ENCODE measurements at places on chromosomes 4 and X.

- DNase-seq, result peak; percentile 18
These were observed 513.5 kb upstream of the NR3C2 start for GRCh38 chr4:148955564-148956297.

DNA sequence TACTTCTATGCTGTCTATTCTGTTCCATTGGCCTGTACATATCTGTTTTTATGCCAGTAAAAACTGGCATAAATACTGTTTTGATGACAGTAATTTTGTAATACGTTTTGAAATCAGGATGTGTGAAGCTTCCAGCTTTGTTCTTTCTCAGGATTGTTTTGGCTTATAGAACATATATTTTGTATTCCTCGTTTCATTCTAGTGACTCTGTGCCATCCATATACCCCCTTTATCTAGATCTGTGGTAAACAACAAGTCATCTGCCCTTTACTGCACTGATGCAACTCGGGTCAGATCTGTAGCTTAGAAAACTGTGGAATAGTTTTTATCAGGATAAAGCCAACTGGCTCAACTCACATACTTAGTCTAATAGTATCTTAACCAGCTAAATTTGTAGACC is 233.7 kb downstream of the PRDM5 start:
- no peak for DNase-seq

DNA sequence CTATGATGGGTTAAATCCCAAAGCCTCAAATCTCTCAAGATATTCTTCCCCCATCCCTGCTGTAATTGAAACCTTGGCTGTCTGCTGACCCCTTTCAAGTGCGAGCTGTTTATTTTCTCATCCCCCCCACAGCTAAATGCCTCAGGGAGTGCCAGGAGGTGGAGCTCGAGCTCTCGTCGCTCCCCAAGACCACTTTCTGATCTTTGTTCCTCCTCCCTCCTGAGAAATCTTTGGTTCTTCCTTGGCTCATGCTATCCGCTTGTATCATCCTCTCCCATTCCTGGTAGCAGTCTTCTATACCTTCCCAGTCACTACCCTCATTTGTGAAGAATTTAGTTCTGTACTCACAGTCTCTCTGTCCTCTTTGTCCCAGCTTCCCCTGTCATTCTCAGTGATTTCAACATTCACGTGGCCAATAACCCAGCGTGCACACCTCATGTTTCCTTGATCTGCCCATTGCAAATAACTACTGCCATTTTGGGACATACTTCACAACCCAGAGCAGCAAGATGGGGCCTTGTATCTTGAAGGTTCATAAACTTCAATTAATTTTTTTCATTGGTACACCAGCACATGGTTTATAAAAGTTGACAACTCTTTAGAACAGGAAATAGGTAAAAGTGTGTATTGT is 9.2 kb upstream of the SLC25A43 start:
- no peak for DNase-seq

GRCh38 chrX:72685018-72685417 is 29.1 kb downstream of the PHKA1 start:
- DNase-seq, result no peak

DNA sequence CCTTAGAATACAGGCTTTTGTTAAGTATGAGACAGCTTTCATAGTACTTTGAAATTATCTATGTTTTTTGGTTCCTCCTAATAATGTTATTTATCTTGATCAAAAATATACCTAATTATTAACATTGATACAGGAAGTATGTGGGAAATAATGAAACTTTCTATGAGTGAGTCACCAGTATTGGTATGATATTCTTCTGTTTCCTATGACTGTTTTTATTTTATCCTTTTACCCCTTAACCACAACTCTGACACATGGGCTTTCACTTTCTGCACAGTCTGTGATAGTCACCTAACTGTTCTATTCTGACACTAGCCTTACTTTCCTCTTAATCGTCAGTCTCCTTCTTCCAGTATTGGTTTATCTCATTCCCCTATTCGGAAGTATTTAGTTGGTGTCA is 4.7 kb downstream of the THAP9 start:
- peak; percentile 76 for DNase-seq

DNA sequence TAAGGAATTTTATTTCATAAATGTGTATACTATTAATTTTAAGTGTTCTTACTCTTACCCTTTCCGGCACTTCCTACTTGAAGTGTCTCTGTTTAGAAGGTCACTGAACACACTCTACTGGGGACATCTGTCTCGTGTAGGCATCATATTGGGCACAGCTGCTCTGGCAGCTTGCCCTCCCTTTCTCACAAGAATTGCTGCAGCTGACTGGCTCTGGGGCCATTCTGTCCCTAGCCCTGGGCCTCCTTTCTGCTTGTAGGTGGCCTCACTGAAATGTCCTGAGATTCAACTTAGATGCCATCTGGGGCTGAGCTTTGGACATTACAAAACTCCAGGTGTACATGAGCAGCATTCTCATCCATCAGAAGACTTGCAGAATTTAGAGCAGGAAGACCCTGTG is 49.6 kb downstream of the SMAD1 start:
- DNase-seq, result peak; percentile 52

- DNase-seq, result peak; percentile 21
These were observed 243.9 kb upstream of the FAT4 start for GRCh38 chr4:125070861-125071260.

DNA sequence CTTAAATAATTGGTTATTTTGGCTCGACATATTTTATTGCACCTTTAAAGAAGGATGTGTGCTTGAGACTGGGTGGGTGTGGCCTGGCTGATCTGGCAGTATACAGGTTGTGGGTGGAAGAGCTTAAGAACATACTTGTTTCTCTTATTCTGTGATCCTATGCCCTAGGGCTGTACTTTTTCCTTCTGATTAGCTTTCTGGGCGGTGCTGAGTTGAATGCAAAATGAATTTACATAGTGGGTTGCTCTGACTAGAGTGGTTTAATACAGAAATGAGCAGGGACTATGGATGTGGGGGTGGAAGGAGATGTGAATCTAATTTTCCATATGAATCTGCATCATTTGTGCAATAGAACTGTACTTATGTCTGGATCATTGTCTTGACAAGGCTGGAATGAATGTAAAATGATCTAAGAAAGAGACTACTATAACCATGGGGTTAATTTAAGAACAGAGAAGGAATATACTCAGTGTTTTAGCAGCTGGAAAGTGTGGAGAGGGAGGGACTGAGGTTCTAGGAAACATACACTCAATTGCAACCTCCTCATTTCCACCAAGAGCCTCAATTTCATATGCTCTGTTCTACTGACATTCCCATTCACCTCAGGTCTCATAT is 73.7 kb downstream of the RLIM start:
- no peak for DNase-seq

DNA sequence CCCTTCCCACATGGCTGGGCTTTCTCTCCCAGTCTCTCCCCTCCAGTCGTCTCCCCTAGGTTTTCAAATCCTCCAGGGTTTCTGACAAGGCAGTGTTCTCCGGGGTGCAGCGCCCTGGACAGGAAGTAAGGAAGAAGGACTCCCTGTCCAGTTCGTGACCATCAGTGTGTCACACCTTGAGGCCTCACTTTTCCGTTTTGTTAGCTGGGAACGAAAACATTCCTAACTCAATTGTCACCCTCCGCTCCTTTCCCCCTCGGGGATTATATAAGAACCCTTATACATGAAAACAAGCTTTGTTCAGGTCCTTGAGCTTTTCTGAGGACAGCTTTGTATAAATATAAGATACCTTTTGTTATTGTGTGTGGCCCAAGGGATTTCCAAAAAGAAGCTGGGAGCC is 92.1 kb downstream of the KDR start:
- DNase-seq, result no peak
